T-helper 17 cell (primary cell): ENCODE measurements at places on chromosomes 4 and X.

- DNase-seq = no peak
- H3K4me1 ChIP-seq = no peaks in the 10 kb centered on the region
- no peaks in the 10 kb centered on the region for H3K36me3 ChIP-seq
- H3K27me3 ChIP-seq = peaks cover 6% of the 10 kb centered on the region
- H3K4me3 ChIP-seq = no peak overlapping the region
- H3K27ac ChIP-seq = no peak overlapping the region
Measured at GRCh38 chrX:54473993-54474859, 21.8 kb downstream of the FGD1 start.

GRCh38 chrX:103918050-103918449 lies 44.4 kb upstream of the TMSB15B start:
- peak overlapping the region; percentile 86 for H3K27ac ChIP-seq
- peak; percentile 13 for DNase-seq
- no peaks in the 10 kb centered on the region for H3K27me3 ChIP-seq

DNA sequence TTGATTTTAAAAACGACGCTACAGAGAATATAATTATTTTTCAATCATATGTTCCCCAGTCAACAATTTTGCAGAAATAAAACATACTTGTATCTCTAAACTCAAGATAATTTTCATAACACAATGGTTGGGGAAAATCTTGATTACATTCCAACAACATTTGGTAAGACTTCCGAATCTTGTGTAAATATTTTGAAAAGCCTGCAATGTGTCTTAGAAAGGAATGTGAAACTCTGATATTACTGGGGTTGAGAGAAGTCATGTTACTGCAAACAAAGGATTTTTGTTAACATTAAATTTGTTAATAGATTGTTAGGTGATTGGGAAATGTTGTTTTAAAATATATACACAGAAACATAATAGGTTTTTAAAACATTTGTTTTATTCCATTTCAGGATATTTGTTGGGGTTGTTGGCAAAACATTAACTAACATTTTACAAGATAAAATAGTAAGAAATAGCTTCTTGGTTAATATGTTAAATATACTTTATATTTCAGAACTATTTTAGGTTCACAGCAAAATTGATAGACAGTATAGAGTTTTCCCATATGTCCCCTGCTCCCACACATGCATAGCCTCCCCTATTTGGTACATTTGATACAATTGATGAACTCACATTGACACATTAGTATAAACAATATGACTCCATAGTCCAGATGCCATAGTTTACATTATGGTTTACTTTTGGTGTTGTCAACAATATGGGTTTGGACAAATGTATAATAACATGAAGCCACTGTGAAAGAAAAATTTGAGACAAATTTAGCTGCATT lies 218.6 kb upstream of the FAM47A start:
- no peaks in the 10 kb centered on the region for H3K36me3 ChIP-seq
- H3K4me3 ChIP-seq = no peak overlapping the region
- no peak for DNase-seq
- no peaks in the 10 kb centered on the region for H3K4me1 ChIP-seq

- peaks cover 3% of the 10 kb centered on the region for H3K4me1 ChIP-seq
- no peak overlapping the region for H3K4me3 ChIP-seq
- H3K27ac ChIP-seq = no peak overlapping the region
- no peak for DNase-seq
- no peaks in the 10 kb centered on the region for H3K36me3 ChIP-seq
Measured at GRCh38 chr4:37737466-37737865, 51.3 kb upstream of the RELL1 start.

DNA sequence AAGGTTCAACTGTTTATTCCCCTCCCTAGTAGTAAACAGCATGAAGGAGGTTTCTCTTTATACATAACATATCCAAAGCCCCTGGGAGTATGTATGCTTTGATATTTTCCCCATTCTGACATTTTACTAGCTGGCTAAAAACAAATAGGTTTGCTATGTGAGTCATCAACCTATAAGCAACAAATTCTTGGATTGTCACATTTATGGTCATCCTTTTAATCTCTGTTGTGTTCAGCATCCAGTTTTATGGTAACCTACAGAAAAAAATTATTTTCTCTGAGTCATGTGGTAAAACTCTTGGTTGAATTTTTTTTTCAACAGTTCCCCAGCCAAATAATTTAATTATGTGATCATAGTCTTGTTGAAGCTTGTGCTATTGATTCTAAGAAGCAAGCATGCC lies 734.1 kb downstream of the ADGRL3 start:
- no peaks in the 10 kb centered on the region for H3K27me3 ChIP-seq
- H3K4me1 ChIP-seq = no peaks in the 10 kb centered on the region
- DNase-seq = no peak
- no peaks in the 10 kb centered on the region for H3K36me3 ChIP-seq
- no peak overlapping the region for H3K4me3 ChIP-seq
- H3K27ac ChIP-seq = no peak overlapping the region

GRCh38 chr4:91220315-91220714 lies 1083.5 kb upstream of the GRID2 start:
- H3K4me3 ChIP-seq = no peak overlapping the region
- H3K27me3 ChIP-seq = no peaks in the 10 kb centered on the region
- no peaks in the 10 kb centered on the region for H3K36me3 ChIP-seq
- no peaks in the 10 kb centered on the region for H3K4me1 ChIP-seq

- H3K4me3 ChIP-seq = no peak overlapping the region
- no peak overlapping the region for H3K27ac ChIP-seq
- H3K36me3 ChIP-seq = no peaks in the 10 kb centered on the region
Measured at GRCh38 chrX:11575332-11575731, 90.4 kb downstream of the ARHGAP6 start.

DNA sequence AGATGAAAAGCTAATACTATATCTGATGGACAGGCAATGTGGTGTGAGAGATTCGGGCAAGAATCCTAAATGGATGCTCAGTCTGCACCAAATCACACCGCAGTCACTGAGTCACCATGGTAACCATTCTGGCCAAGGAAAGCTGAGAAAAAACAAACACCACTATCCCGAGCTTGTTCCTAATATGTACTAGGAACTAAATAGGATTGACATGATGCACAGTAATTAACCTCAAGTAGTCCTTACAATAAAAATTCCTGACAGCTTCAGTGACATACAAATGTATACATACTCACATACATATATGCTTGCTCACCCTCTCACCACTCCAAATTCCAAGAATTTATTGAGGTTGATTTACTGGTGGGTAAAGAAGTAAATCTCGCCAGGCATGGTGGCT lies 1.1 kb upstream of the RAB40A start:
- no peak overlapping the region for H3K4me3 ChIP-seq
- H3K27ac ChIP-seq = no peak overlapping the region
- DNase-seq = no peak
- no peaks in the 10 kb centered on the region for H3K4me1 ChIP-seq
- no peaks in the 10 kb centered on the region for H3K36me3 ChIP-seq

GRCh38 chr4:98567611-98568010 lies 90.8 kb downstream of the TSPAN5 start:
- H3K4me1 ChIP-seq = peaks cover 32% of the 10 kb centered on the region
- no peak for DNase-seq
- H3K27ac ChIP-seq = no peak overlapping the region
- peaks cover 3% of the 10 kb centered on the region for H3K36me3 ChIP-seq
- H3K27me3 ChIP-seq = no peaks in the 10 kb centered on the region
- H3K4me3 ChIP-seq = no peak overlapping the region

GRCh38 chr4:152771741-152772533 lies 7.6 kb downstream of the TIGD4 start:
- H3K36me3 ChIP-seq = no peaks in the 10 kb centered on the region
- H3K27ac ChIP-seq = no peak overlapping the region
- no peak for DNase-seq
- H3K27me3 ChIP-seq = no peaks in the 10 kb centered on the region

DNA sequence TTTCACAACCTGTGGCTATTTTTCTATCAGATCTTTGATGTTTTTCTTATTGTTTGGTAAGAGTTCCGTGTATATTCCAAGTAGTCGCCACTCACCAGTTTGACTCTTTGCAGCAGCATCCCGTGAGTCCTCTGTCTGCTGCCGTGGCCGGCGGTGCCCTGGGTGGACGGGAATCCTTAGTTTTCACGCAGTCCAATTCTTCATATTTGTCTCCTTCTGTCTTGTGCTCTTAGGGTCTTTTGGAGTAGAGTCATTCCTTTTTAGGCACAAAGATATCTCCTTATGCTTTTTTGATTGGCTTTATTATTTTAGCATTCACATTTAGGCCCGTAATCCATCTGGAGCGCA lies 94.9 kb upstream of the MSX1 start:
- DNase-seq = no peak
- H3K4me3 ChIP-seq = no peak overlapping the region
- no peaks in the 10 kb centered on the region for H3K36me3 ChIP-seq
- H3K27me3 ChIP-seq = no peaks in the 10 kb centered on the region

GRCh38 chr4:70849291-70849690 lies 9.6 kb upstream of the GRSF1 start:
- H3K36me3 ChIP-seq = no peaks in the 10 kb centered on the region
- H3K4me3 ChIP-seq = no peak overlapping the region
- H3K27me3 ChIP-seq = no peaks in the 10 kb centered on the region
- no peak overlapping the region for H3K27ac ChIP-seq
- DNase-seq = no peak
- H3K4me1 ChIP-seq = no peaks in the 10 kb centered on the region

DNA sequence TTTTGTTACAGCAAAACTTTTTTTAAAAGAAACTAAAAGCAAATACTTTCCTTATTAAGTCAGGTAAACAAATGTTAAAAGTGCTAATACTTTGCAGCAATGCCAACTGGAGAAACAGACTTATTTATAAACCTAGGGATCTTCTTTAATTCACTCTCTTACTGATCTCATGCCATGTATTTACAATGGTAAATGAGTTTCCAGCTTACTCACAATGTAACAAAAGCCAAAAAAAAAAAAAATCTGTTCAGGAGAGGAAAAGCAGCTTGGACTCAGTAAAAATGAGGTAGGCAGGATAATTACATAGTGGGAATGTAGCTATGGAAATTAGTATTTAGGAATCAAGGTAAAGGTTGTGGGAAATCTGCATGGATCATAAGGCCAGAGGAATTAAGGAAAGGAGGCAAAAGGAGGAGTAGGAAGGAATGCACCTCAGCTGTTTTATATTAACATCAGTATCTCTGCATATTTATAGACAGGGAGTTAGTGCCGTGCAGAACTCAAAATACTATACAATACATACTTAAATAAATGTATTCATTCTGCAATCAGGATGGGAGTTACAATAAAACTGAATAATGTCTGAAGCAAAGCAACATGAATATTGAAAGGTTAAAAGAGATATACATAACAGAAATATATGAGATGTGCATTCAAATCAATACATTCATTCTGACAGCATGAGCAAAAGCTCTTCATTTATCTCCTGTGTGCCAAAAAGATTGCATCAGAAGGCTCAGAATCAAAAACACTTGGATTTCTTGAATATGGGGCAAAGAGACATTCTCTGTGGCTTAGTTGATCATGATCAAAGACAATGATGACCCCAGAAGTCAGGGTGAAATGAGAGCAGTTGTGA lies 57.9 kb upstream of the ETNPPL start:
- H3K36me3 ChIP-seq = peaks cover 3% of the 10 kb centered on the region
- H3K27me3 ChIP-seq = peaks cover 42% of the 10 kb centered on the region
- DNase-seq = no peak
- peaks cover 2% of the 10 kb centered on the region for H3K4me1 ChIP-seq

GRCh38 chr4:140717313-140717712 lies 38.9 kb downstream of the TBC1D9 start:
- H3K4me1 ChIP-seq = peaks cover 16% of the 10 kb centered on the region
- DNase-seq = no peak
- H3K36me3 ChIP-seq = peaks cover 3% of the 10 kb centered on the region
- H3K4me3 ChIP-seq = no peak overlapping the region
- H3K27me3 ChIP-seq = peaks cover 5% of the 10 kb centered on the region

- peaks cover 7% of the 10 kb centered on the region for H3K27me3 ChIP-seq
- no peaks in the 10 kb centered on the region for H3K36me3 ChIP-seq
- no peak overlapping the region for H3K4me3 ChIP-seq
- H3K27ac ChIP-seq = no peak overlapping the region
Measured at GRCh38 chrX:40550066-40550465, 30.7 kb upstream of the ATP6AP2 start.

DNA sequence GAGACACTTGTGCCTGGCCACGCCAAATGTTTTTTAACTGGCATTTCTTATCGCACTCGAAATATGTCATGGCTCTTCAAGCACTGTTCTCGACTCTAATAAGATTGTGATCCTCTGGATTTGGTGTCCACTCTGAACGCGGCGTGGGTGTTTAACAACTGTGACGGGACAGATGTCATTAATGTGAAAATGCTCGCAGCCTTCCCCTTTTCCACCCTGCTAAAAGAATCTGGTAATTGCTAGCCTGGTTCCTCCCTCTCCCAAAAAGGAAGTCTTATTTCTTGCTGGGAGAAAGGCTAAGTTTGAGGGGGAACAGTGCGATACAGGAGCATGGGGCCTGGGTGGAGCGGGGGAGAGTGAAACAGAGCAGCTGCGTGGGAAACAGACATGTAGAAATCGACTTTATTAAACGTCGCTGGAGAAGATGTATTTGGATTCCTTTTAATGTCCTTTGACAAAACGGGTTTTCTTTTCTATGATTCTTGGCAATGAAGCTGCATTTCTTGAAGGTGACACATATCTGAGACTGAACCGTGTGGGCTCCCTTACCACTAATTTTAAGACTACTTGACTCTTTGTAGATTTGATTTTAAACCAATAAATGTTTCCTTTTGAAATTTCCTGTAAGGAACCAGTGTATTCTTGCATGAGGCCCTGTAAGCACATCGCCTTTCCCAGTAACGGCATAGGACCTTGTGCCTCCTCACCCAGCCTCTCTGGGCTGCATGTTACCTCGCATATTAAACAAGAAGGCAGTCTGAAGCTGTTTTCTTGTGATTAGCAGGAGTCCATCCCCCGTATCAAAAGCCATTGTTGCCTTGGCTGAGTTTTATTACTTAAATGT lies 17.8 kb downstream of the TBC1D1 start:
- peaks cover 25% of the 10 kb centered on the region for H3K4me1 ChIP-seq
- no peak overlapping the region for H3K4me3 ChIP-seq
- H3K27me3 ChIP-seq = no peaks in the 10 kb centered on the region
- H3K27ac ChIP-seq = no peak overlapping the region
- H3K36me3 ChIP-seq = peaks cover 3% of the 10 kb centered on the region

GRCh38 chr4:180850318-180850940 lies 1392.8 kb upstream of the TENM3 start:
- no peak for DNase-seq
- no peaks in the 10 kb centered on the region for H3K4me1 ChIP-seq
- H3K27ac ChIP-seq = no peak overlapping the region
- H3K36me3 ChIP-seq = no peaks in the 10 kb centered on the region

- no peak for DNase-seq
- H3K4me1 ChIP-seq = no peaks in the 10 kb centered on the region
- no peak overlapping the region for H3K27ac ChIP-seq
- H3K4me3 ChIP-seq = no peak overlapping the region
Measured at GRCh38 chr4:22077571-22077970, 129.0 kb upstream of the KCNIP4 start.

GRCh38 chr4:2689114-2689513 lies 67.0 kb downstream of the TNIP2 start:
- no peaks in the 10 kb centered on the region for H3K27me3 ChIP-seq
- H3K4me1 ChIP-seq = peaks cover 18% of the 10 kb centered on the region
- H3K27ac ChIP-seq = peak overlapping the region; percentile 53
- H3K4me3 ChIP-seq = no peak overlapping the region
- DNase-seq = no peak
